ENCODE measurements at places on chromosomes 2 and 18.
A peak's percentile ranks its signal among the peaks of the same experiment; 100 is the strongest.

GRCh38 chr2:60488291-60488690 lies 65.2 kb downstream of the BCL11A start:
- DNase-seq: no peak

DNA sequence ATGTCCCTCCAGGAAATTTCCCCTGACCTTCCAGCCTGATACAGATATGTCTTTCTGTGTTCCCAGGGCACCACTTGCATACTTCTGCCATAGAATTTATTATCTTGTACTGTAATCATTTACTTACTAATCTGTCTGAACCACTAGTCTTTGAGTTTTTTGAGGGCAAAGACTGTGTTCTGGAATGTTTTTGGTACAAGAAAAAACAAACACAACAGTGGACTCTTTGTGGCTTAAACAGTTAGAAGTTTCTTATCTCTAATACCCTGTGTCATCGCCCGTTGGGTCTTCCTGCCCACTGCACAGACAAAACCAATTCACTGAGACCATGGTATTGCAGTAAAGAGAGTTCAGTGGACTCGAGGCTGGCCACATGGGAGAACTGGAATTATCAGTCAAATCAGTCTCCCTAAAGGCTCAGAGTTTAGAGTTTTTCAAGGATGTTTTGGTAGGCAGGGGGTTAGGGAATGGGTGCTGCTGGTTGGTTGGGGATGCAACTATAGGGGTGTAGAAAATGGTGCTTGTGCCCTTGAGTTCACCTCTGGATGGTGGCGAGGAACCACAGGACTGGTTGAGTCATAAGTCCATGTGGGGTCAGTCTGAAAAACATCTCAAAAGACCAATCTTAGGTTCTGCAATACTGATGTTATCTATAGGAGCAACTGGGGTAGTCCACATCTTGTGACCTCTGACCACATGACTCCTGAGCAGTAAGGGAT lies 20.3 kb downstream of the RALB start:
- DNase-seq: no peak

GRCh38 chr18:34339155-34339554 lies 114.4 kb upstream of the NOL4 start:
- no peak for DNase-seq

DNA sequence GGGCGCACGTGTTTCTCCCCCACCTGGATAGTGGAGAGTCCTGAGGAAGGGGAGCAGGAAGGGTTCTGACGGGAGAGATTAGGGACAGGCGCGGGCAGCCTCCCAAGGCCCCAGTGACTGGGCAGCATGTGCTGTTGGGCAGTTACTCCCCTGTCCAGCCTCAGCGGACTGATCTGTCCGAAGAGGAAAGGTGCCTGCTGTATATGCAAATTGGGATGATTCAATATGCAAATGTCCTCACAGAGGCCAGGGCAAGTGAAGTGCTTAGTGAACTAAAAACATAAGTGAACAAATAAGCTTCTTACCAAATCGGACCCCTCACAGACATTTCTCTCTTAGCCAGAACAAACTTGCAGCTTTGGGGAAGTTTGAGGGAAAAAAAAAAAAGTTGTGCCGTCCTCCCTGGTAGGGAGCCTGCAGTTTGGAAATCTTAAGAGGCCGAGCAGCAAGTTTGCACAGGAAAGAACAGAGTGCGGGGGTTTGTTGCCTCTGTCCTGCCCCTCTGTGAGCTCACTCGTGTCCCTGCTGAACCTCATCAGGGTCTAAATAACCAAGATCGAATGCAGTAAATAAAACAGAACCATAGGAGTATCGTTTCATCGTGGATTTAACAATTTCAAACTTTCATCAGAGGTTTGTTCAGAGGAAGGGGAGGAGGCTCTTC lies 141.4 kb downstream of the KCTD1 start:
- DNase-seq: no peak

DNA sequence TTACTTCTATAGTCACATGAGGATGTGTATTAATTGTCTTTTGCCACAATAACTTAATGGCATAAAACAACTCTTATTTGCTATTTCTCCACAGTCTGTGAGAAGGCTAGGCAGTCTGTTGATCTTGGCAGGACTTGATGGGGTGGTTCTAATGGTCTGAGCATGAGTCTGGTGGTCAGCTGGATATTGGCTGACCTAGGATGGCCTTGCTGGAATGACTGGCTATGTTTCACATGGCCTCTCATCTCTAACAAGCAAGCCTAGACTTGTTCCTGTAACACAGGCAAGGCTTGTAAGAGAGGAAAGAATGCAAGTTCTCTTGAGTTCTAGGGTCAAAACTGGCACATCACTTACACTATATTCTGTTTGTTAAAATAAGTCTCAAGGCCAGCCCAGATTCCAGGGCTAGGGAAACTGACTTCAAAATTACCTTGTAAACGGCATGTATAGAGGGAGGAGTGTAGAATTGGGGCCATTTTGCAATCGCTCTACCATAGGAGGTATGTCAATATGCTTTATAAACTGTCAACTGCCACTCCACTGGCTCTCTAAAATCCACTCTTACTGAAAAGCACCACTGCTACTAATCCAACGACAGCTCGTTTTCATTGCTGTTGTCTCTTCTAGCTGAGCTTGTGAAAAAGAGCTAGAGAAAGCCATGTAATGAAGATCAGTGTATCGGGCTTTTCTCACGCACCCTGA lies 325.0 kb upstream of the PKDCC start:
- DNase-seq: no peak

- DNase-seq: no peak
Observed at GRCh38 chr2:72014831-72015230, 132.8 kb downstream of the CYP26B1 start.

DNA sequence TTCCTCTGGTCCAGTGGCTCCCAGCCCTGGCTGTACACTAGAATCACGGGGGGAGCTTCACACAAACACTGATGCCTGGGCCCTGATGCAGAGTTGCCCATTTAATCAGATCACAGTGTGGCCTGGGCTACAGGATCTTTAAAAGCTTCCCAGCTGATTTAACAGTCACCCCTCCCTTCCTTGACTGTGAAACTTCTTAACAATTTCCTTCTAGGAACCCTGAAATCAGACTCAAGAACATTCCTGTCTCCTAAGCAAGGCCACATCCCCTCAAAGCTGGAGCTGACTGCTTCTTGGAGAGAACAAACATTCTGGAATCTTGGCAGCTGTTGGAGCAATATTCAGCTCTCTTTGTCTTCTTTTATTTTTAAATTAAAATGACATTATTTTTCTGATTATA lies 88.7 kb downstream of the ADD2 start:
- DNase-seq: no peak

- DNase-seq: no peak
Observed at GRCh38 chr2:179692610-179693009, 168.8 kb downstream of the ZNF385B start.

GRCh38 chr2:241036964-241037421 lies 38.6 kb downstream of the SNED1 start:
- no peak for DNase-seq

DNA sequence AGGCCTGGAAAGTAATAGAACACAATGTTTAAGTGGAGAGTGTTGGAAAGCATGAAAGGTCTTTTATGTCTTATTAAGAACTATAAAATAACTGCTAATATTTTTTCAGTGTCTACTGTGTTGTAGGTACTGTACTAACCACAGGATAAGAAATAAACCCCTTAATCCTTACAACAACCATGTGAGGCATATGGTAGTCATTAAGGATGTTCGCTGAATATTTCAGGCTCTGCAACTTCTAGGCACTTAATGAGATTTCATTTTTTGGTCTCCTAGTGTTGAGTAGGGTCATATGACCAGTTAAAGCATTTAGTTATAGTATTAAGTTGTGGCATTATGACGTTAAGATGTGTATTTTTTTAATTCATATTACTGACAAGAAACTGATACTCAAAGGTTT lies 346.6 kb upstream of the KCNH7 start:
- DNase-seq: no peak

DNA sequence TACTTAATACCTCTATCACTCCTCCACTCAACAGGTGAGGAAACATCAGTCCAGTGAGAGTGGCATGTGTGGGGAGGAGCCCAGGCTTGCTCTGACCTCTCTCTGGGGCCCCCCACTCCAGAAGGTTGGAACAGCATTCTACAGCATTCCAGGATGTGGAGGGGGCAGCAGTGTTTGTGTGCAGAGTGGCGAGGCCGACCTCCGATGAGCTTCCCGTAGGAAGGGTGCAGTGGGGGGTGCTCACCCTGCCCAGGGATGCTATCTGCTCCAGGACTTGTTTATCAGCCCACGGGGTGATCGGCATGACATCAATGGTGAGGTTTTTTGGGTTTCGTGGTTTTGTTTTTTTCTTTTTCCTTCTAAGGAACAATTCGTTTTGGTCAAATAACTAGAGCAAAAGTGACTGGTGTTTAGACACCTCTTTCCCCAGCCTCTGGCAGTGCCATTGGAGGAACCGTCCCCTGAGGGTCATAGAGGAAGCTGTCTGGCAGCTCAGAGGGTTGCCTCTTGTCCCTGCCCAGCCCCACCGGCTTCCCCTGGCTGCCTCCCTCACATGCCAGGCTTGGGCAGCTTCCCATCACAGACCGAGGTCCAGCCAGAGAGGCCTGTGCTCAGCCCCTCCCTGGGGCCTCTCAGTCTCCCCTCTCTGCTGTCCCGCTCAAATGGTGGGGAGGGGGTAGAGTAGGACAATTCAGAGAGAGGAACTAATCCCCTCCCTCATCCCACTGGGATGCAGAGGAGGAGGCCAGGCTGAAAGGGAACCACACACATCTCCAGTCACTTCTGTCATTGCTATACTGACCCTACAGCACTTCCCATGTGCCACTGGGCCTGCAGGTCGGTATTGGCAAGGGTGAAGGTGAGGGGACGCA lies 96.5 kb downstream of the ZFP36L2 start:
- peak; percentile 71 for DNase-seq

- DNase-seq: peak; percentile 91
Observed at GRCh38 chr2:168851674-168852320, 38.4 kb downstream of the SPC25 start.

GRCh38 chr2:102773149-102773705 lies 11.4 kb downstream of the TMEM182 start:
- DNase-seq: no peak

- peak; percentile 28 for DNase-seq
Observed at GRCh38 chr2:143698888-143699570, 569.8 kb downstream of the ARHGAP15 start.

DNA sequence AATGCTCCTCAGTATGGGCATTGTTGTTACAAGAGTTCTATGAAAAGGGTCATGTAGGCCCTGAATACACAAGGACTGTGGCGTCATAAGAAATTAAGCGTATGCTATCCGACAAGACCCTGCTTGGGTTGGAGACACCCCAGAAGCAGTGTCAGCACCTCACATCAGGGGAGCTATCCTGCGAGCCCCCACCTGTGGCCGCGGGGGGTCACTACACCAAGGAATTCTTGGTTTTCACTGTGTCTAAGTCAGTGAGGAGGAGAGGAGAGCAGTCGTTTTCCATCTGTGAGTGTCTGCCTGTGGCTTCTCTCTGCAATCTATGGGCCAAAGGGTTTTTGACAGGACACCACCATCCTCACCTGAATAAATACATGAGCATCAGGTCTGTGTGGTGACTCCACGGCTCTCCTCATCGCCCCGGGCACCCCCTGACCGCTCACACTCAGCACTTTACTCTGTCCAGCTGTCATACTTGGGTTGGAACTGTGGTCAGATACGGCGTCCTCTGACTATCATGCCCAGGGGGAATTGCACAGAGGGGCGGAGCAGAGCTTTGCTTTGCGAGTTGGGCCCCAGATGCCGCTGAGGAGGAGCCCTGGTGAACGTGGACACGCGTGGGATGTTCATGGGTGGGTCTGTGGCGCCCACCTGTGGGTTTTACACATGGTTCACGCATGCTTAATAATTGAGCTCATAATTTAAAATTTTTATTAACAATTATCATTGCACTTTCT lies 235.5 kb downstream of the MYT1L start:
- DNase-seq: peak; percentile 8

- DNase-seq: peak; percentile 69
Observed at GRCh38 chr2:25251071-25251421, 82.7 kb upstream of the POMC start.

- DNase-seq: no peak
Observed at GRCh38 chr2:60299179-60299578, 254.3 kb downstream of the BCL11A start.

- no peak for DNase-seq
Observed at GRCh38 chr2:200040831-200041230, 85.4 kb downstream of the MAIP1 start.

- DNase-seq: peak; percentile 66
Observed at GRCh38 chr18:55096263-55096951, 137.1 kb upstream of the CCDC68 start.

- no peak for DNase-seq
Observed at GRCh38 chr2:189517847-189518535, 62.6 kb downstream of the SLC40A1 start.

DNA sequence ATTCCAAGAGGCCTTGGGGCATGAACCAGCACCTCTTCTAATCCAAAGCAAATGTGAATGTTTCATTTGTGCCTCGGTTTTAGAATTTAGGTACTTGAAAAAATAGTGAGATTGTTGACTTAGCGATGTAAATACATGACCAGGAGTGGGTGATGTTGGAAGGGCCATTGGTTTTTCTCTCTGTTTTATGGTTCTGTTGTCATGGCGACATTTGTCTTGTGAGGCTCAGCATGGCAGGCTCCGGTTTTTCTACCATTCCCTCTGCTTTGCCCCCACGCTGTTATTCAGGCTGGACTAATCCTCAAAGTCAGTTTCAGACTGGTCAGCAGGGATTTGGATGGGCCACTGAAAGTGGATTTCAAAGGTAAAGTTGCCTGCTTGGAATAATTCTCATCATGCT lies 255.4 kb downstream of the ALPK2 start:
- no peak for DNase-seq

DNA sequence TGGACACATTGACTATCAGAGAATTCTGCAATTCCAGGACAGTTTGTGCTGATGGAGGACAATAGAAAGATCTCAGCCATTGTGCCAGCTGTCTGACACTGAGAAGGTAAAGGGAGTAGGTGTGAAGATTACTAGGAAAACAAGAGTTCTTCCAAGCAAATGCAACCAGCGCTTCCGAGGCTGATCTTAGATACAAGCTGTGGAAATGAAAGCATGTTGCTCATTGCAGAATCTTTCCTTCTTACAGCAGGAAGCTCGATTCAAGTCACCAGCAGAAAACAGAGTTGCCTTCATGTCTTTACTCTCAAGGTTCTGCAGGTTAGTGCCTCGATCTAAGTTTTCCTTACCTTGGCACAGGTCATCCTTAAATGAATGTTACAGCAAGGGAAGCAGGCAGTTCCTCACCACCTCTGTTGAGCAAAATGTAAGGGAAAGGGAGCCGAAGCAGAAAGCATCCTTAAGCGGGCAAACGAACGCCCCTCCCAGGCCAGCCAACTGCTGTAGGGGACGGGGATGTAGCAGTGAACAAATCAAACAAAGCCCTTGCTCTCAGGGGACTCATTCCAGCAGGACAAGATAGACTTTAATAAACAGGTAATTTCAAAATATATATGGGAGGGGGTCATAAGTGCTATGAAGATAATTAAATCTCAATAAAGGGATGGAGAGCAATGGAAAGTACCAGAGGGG lies 54.3 kb downstream of the MARCHF4 start:
- DNase-seq: no peak
